ENCODE measurements at places on chromosomes 4 and X.

DNA sequence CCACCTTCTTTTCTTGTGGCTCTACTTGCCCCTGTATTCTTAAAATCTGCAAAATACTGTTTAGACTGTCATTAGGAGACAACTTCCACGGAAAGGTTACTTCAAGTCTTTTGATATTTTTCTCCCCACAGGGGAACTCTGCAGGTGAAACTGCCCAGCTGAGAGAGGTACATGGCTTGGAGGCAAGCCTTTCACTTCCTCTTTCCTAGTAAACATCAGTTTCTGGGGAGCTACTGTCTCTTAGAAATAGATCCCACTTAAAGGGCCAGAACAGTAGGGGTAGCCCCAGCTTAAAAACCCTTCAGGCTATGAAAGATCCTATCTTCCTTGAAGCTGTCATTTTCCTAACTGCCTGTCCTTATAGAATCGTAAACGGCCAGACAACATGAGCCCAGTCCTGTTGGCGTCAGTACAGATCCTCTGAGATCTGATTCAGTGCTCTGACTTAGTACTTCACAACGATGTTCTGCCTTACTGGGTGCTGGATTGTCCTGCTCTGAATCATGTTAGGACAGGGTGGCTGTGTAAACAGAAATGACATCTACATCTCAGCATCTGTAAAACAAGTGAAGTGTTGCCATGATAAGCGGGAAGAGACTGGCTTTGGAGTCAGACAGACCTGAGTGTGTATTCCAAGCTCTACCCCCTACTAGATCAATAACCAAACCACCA, 102.1 kb downstream of the ITIH6 start:
- no peak for DNase-seq

DNA sequence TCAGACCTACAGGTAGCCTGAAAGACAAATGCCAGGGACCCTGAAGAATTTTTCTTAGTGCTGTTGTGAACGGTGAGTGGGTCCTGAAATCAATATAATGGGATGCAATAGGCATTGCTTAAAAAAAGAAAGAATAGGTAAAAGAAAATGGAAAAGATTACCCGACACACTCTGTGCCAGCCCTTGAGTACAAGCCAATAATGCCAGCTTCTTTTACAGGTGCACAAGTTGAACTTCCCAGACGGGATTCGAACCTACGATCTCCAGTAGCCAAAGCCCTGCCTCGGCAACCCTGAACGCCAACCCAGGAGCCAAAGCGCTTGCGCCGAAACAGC, 24.7 kb upstream of the GLOD5 start:
- no peak for DNase-seq

- no peak for DNase-seq
Observed at GRCh38 chrX:130296743-130297142, 28.0 kb upstream of the ZNF280C start.

- DNase-seq = no peak
Observed at GRCh38 chr4:3262208-3263052, 13.5 kb downstream of the MSANTD1 start.

- no peak for DNase-seq
Observed at GRCh38 chr4:44016570-44017421, 431.8 kb downstream of the KCTD8 start.

DNA sequence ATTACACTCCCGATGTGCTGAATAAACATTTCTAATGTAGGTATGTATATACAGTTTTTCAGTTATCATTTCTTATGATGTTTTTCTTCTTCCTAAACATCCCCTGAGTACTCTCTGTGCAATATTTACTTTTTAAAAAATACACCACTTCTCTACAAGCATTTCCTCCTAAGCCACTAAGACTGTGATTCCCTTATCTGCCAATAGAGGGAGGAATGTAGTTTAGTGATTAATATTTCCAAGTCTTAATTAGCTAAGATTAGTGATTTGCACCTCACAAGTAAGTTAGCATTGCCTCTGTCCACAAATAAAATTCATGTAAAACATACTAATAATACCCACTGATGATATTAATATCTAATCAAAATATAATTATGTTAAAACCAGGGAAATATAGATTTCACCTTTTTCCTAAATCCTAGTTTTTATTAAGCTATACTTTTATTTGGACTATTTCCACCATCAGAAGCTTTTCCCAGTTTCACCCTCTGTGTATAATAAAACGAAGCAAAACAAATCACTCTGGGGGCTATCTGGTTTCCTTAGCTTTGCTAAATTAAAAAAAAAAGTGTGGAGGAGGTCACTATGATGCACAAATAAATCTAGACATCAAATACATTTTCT, 909.1 kb downstream of the FAT4 start:
- DNase-seq = no peak

DNA sequence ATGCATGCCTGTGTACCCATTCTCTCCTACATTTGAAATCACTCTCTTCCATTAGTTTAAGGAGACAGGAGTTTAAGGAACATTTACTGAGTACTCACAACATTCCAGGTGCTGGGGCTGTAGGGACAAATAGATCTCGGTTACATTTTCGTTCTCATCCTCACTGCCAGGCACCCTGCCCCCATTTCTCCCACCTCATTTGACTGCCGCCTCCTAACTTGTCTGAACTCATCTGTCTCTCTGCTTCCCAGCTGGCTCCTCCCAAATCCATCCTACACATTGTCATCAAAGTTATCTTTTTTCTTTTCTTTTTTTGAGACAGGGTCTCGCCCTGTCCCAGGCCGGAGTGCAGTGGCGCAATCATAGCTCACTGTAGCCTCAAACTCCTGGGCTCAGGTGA, 19.8 kb upstream of the MPC1L start:
- DNase-seq = no peak

- DNase-seq = no peak
Observed at GRCh38 chrX:118259213-118259612, 86.7 kb upstream of the WDR44 start.

DNA sequence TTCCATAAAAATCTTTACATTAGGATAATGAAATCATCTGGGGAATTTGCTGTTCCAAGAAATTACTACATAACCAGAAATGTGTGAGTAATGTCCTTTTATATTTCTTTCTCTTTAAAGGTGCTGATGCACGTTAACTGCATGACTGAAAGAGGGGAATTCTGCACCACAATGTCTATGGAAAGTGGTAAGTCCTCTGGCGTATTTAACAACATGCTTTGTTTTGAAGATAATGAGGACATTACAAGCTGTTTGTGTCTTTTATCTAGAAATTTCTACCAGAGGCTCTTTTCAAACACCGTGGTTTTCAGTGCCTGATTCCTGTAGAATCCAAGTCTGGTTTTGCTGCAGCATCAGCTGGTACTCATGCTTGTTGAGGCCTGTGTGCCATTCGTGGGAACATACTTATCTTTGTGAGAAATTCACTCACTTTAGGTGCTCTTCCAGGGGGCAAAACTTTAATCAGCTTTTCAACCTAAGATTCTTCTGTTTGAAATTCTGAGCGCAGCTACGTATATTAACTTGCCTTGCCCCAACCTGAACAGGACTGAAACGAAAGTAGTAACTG, 257.2 kb downstream of the PDHA2 start:
- no peak for DNase-seq

GRCh38 chrX:133482056-133482952, 67.0 kb upstream of the GPC4 start:
- no peak for DNase-seq

DNA sequence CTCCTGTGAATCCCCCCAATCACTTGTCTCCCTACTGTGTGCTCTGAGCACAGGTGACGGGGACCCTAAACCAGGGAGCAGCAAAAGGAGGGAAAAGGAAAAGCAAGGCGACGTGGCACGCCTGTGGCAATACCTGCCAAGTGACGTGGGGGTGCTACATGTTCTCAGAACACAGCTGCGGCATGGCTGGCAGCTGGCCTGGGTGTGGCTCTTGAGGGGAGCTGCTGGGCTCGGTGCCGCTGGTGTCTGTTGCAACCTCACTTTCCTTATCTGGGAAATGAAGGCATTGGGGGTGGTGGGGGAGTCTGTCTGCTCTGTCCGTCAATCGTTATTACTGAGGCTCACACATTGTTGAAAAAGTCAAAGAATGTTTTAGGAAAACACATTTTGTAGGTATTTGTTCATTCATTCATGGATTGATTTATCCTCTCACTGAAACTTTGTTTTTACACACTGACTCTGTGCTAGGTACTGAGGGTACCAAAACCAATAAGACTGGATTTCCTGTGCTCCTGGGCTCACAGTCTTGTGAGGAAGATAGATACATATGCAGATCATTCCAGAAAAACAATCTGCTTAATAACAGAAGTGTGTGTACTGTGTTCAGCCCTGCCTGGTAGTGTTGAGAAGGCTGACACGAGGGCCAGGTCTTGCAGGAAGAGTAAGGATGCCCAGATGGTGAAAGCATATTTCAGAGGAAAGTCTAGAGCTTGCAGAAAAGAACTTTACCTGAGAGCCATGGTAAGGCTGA, 217.6 kb downstream of the PTTG2 start:
- DNase-seq = peak; percentile 61

- peak; percentile 4 for DNase-seq
Observed at GRCh38 chrX:18951032-18951431, 32.9 kb downstream of the PHKA2 start.

GRCh38 chr4:13368217-13368616, 115.9 kb downstream of the RAB28 start:
- no peak for DNase-seq

DNA sequence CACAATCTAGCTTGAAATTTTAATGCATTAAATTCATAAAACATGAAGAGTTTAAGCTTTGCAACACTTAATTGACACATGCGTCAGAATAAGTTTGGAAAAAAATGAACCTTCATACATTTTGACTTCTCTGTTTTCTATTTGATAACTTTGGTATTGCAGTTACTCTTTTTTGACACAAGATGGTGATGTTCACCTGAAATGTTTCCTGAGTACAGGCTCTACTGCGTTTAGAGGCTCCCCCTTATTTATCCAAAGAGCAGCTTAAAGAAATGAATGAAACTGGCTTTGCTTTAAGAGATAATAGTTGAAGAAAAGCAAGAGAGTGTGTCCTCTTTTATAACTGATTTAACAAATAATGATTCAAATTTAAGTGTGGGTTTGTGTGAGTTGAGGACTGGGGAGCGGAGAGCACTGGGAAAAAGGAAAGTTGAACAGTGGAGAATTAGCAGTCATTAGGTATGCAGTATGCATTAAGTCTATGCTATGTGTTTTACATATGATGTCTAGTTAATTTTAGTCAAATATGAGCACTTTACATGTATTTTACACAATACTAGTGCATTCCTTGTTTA, 180.6 kb upstream of the NUDT6 start:
- DNase-seq = no peak

DNA sequence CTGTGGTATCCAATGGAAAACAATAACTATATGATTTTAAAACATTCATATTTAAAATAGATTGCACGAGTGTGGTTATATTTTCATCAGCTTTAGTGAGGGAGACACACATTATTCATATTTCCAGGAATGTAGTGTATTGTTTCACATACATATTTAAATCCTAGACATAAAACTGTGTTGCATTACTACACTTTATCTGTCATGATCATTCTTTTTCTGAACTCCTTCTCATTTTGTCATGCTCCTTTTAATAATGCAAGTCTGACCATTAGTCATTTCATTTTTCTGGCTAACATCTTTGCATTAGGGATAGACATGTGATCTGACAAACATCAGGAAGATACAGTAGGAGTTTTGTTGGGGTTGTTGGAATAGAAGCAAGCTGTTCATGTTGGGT, 1382.7 kb downstream of the PCDH7 start:
- DNase-seq = no peak

- no peak for DNase-seq
Observed at GRCh38 chrX:32155044-32155638, 1056.2 kb downstream of the DMD start.

DNA sequence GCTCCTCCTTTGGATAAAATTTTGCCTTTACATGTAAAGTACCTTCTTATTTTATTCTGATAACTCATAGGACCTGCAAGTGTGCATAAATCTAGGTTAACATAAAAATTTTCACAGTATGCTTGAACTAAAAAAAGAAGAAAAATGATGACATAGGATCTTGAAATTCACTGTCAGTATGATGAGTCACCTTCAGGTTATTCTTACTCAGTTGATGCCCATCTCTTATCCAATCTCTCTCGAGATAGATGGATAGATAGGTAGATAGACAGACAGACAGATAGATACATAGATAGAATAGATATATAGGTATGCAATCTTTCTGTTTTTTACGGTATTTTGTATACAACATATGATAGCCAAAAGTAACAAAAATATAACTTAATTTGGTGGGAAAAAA, 485.5 kb downstream of the NAF1 start:
- DNase-seq = no peak

DNA sequence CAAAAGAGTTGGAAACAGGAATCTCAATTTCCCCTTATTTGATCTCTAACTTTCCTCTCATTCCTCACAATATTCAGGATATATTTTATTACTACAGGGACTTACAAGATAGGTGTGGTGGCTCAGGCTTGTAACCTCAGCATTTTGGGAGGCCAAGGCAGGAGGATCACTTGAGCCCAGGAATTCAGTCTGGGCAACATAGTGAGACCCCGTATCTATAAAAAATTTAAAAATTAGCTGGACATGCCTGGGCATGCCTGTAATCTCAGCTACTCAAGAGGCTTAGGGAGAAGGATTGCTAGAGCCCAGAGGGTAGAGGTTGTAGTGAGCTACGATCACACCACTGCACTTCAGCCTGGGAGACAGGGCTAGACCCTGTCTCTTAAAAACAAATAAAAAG, 200.4 kb downstream of the CAMK2D start:
- DNase-seq = no peak

GRCh38 chr4:143384381-143384994, 47.8 kb downstream of the GAB1 start:
- no peak for DNase-seq

DNA sequence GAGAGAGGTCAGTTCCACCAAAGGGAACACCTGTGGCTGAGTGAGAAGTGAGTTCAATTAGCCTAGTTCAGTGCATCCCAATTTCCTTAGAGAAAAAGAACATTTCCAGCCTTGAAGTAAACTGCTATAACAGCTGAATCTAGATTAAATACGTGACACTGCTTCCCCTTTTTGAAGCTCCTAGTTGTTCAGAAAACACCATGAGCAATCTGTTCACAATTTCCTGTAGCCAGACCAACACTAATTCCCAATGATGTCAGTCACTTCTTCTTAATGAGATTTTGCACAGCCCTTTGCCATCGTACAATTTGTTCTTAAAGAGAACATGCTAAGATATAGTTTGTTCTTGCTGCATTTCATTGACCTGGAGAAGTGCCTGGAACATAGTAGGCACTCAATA, 144.6 kb upstream of the EDNRA start:
- no peak for DNase-seq

DNA sequence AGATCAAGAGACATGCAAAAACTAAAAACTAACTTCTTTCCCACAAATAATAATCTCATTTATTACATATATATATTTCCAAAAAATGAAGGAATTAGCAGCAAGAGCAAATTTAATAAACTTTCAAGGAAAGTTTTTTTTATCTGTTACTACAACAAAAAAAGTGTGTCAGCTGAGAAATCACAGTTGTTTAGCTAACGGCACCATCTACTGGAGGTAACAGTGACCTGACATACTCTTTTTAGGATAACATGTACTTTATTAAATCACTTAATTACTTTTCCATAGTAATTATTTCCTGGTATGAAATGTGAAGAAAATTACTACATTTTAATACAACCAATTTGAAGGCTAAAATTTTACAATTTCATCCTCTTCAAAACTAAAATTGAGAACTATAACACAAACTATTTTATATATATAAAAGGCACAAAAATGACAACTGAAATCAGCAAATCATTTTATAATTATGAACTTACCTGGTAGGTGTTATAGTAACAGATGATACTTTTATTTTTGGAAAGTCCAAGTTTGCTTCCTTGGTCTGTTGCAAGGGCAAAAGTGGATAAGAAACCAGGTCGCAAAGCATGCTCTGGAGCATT, 9.1 kb downstream of the LAMTOR3 start:
- peak; percentile 40 for DNase-seq

Data from activated CD4-positive, alpha-beta T cell treated with anti-CD3 and anti-CD28 coated beads for 36 hours (primary cell).